ENCODE measurements at places on chromosomes 7 and 10.
A peak's percentile ranks its signal among the peaks of the same experiment; 100 is the strongest.

DNA sequence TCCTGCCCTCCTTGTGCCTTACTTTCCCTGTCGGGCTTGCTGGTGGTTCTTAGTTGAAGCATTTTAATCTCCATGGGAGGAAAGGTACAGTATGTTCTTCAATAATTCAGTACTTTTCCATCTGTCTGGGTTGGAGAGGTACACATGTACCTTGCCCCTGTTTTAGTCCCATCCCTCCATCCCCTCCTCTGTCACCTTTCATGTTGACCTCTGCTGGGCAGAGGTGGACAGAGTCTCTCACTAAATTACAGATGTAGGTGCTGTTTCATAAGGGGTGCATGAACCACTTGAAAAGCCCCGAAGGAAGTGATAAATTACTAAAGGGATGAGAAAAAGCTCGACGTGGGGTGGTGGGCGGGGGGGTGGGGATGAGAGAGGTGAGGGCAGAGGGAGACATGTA lies 5.4 kb downstream of the AGFG2 start:
- DNase-seq, result no peak

- DNase-seq, result no peak
These were observed 170.4 kb upstream of the C7orf33 start for GRCh38 chr7:148419856-148420832.

DNA sequence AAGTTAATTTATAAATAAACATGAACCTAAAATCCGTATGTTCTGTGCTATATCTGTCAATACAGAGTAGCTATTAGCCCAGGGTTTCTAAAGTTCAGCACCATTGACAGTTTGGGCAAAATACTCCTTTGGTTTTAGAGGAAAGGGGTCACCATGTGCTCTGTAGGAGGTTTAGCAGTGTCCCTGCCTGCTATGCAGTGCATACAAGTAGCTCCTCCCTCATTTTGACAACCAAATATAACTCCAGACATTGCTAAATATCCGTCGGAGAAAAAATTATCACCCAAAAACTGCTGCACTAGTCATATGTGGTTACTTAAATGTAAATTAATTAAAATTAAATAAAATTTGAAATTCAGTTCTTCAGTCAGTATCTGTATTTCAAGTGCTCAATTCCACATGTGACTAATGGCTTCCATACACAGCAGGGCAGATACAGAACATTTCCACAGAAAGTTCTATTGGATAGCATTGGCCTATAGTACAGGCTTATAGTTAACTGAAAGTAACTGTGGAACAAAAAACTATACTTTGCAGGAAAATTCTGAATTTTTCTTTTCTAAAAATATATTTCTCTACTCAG lies 6.4 kb downstream of the UPF2 start:
- DNase-seq, result no peak

DNA sequence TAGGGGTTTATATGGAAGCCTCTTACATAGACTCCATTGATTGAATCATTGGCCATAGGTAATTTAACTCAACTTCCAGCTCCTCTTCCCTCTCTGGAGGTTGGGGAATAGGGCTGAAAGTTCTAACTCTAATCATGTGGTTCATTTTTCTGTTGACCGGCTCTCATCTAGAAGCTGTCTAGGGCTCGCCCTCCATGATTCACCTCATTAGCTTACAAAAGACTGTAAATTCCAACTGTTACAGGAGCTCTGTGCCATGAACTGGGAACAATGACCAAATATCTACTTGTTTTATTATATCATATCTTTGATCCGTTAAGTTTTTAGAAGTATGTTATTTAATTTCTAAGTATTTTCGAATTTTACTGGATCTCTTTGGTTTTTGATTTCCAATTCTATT lies 263.0 kb downstream of the TCF7L2 start:
- DNase-seq, result no peak

DNA sequence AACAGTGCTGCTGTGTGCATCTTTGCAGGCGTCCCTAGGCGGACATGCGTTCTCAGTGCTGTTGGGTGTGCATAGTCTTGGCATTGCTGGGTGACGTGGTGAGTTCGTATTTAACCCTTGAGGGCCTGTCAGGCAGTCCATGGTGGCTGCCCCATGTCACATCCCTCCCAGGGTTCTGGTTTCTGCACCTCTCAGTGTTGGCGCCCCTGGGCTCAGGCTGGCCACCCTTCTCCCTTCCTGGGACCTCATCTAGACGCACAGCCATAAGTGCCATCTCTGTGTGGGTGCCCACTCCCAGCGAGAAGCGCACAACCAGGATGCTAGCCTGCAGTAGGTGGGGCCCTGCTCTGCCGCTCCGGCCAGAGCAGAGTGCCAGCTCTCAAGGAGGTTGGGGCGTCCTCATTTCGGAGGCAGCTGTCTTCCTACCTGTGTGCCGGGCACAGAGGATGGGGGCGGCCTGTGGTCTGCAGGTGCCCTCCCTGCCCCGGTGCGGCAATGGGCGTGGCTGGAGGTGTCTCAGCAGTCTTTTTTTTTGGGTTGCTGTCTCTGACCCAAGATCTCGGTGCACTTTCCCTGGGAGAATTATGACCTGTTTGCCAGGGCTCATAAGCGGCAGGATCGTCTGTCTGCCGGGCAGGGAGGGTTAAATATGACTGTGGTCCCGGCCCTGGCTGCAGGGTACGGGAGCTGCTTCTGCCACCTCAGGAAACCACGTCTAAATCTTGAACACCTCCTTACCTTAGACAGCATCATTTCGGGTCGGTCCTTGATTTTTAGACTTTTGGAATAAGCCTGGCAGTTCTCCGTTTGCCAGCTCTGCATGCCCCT lies 6.5 kb downstream of the INPP5A start:
- no peak for DNase-seq

DNA sequence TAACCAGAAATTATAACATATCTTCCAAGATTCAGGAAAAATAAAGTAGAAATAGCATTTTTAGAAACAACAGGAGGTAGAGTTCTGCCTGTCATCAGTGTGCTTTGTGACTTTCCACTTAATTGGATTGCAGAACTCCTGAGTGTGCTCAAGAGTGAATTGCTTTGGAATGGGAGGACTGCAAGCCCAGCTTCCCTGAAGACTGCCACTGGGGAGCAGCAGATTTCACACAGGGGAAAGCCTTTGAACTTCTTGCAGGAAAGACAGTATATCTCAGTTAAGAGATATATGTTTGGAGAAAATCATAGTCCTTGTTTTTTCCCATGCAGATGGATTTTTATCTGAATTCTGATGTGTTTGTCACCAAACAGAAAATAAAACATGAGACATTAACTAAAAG lies 124.5 kb downstream of the TMEM168 start:
- DNase-seq, result peak; percentile 6

DNA sequence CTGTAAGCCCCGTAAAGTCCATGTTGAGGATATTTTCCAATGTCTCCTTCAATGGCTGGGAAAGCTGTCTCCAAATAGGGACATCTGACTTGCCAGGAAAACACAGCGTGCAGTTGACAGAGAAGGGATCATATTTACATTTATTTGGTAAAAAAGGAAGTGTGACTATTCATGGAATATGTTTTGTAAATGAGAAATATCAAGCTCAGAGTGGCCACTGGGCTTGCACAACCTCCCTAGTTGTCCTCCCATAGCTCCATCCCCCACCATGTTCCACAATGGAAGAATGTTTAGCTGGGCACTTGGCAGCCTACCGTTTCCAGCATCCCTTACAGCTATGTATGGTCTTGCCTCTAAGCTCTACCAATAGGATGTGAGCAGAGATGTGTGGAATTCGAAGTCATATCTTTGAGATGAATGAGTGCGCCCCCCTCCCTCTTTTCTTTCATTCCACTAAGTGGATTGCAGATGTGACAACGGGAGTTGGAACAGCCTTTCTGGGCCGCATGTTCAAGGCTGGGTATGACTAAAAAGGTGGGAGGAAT lies 306.6 kb upstream of the ZMIZ1 start:
- no peak for DNase-seq

DNA sequence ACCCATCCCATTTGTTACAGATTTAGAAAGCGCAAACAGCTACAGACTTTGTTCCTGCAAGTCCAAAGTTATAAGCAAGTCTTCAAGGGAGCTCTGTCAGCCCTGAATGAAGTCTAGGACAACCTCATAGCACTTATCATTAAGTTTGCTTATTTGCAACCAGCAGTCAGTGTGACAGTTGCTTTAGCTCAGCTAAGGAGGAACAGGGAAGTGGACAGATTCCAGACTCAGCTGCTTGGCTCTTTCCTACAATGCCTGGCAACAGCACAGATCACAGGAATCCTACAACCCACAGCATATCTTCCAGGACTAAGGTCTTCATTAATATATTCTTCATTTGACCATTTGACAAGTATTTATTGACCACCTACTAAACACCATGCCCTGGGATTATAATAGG lies 17.4 kb upstream of the KIF5B start:
- DNase-seq, result peak; percentile 13

DNA sequence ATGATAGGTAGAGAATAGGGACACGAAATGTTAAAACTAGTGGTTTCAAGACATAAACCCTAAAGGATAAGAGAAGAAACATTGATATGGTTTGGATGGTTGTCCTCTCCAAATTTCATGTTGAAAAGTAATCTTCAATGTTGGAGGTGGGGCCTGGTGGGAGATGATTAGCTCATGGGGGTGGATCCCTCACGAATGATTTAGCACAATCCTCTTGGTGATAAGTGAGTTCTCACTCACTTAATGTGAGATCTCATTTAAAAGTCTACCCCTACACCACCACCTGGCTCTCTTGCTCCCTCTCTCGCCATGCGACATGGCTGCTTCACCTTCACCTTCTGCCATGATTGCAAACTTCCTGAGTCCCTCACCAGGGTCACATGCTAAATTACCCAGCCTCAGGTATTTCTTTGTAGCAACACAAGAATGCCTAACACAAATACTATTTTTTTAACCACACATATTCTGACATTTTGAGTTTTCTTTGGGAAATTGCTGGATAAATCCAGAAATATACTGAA lies 242.4 kb upstream of the PHF14 start:
- DNase-seq, result no peak

DNA sequence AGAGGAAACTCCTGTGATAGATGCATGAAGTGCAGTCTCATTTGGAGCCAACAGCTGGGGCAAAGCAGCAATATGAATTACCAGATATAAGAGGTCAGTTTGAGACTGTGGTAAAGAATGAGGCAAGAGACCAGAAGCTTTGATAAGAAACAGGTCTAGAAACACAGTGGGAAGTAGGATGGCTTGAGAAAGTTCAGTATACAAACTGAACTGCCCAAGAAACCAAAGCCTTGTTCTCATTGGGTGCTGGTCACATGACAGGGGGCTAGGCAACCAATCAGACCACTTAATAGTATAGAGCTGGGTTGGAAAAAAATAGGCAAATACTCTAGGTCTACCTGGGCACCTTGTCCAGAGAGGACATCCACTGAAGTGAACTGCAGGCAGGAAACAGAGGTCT lies 46.2 kb upstream of the PLCE1 start:
- peak; percentile 16 for DNase-seq

DNA sequence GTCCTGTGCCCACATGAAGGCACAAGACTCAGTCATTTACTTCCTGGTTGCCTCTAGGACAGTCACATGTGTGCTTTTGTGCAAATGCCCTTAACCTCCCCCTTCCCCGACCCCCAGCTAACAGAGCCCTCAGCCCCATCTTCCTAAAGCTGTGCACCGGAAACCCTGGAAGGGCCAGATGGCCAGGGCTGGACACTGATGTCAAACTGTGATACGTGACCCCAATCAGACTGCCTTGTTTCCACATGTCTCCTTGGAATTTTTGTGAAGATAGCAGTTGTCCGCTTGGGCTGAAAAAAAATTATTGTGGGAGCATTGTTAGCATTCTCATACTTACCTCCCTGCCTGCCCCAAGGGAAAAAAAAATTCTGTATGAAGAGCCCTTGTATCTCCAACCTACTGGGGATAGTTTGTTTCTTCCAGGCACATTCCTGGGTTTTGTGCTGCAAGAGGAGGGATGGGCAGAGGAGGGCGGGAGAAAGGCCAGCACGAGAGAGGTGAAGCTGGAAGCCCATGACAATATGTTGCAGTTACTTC lies 17.0 kb upstream of the ADAM12 start:
- no peak for DNase-seq

DNA sequence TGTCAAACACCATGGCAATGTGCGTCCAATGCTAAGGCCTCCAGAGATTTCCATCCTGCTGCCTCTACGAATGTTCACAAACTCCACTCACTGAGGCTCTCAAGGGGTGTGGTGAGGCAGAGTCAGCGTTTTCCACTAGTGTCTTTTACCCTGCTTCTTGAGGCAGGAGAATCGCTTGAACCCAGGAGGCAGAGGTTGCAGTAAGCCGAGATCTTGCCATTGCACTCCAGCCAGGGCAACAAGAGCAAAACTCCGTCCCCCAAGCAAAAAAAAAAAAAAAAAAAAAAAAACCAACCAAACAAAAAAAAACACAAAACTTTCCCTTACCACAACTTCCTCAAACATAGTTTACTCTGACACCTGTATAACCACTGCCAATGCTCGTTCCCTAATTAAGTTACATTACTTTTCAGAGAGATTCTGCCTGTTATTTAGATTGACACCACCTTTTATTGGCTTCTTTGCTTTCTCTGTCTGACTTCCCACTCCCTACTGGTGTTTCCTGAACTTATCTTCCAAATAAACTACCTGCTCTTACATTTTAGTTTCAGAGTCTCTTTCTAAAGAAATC lies 102.1 kb upstream of the ZNF746 start:
- DNase-seq, result no peak

GRCh38 chr10:22294694-22295093 lies 21.5 kb upstream of the COMMD3 start:
- DNase-seq, result no peak

GRCh38 chr7:110827287-110827855 lies 263.6 kb upstream of the LRRN3 start:
- no peak for DNase-seq

DNA sequence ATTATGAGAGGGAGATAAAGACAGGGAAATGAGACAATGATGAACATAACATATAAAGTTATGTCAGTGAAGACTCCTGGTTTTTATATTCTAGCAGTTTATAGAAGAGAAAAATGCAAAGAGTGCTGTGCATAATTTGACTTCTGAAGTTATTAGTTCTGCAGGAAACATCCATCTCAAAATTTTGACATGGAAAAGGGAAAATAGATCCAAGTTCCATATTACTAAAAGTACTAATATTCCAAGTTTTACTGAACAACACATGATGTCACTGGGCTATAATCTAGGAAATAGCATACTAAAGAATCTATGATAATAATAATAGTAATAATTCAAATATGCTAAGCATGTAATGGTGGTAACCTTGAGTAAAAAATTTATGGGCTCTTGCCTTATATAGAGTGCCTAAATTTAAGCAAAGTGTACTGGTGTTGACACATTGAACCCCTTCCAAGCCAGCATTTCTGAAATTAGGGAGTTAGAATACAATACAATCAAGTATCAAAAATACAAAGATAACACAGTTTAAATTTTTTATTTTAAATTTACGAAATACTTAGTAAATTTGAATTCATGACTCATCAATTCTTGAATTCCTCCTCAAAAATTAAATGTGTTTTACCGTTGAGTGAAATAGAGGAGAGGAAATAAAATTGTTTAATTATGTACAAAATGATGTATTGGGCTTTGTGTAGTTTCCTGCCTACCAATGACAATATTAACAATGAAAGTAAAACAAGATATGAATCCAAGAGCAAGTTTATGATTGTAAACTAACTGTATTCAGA lies 102.8 kb upstream of the KCND2 start:
- peak; percentile 6 for DNase-seq

Data from hepatic stellate cell (primary cell).